ENCODE measurements at places on chromosomes 3 and 15.

DNA sequence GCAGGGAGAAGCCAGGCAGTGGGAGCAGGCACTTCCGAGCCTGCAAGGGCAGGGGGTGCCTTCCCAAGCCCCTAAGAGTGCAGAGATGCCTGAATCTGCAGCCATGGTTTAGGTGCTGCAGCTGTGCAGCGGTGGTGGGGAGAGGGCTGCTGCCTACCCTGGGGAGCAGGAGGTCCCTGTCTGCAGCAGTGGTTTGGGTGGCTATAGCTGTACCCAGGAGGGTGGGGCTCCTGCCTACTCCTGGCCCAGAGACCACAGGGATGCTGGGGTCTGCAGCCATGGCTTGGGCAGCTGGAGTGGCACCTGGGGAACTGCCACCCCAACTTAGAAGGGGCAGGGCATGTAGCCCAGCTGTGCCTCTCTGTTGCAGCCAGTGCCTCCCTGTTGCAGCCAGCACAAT, 488.1 kb upstream of the THBS1 start:
- DNase-seq = no peak

- no peak for DNase-seq
Measured at GRCh38 chr3:42043099-42043813, 47.9 kb upstream of the TRAK1 start.

DNA sequence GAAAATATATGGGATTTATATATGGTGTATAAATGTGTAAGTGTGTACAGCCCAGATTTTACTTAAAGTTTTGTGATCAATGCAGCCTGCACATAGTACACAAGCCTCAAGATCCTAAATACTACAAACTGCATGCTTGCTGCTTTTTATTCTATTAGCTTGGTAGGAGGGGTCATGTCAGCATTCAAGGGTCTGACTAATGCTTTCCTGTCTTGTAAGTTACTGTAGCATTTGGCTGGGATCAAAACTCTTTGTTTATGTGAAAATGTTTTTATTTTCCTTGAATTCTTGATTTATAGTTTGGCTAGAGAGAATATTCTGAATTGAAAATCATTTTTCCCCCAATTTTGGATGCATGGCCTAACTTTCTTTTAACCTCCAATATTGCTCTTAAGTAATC, 370.9 kb downstream of the NSUN3 start:
- DNase-seq = no peak

DNA sequence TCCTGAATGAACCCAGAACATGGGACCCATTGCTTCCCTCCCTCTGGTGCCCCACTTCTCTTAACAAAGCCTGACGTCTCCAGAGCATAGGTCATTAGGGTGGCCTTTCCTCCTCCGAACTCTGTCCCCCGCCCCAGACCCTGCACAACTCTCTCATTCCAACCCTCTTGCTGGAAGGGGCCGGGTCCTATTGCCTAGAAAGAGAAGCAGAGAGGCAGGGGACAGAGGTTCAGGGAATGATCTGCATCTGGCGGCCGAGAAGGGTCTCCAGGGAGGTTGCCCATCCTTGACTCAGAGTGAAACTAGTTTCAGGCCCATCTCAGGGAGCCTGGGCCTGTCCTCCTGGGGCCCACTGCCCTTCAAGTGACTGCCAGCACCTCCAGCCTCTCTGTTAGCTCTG, 79.0 kb downstream of the LINGO1 start:
- DNase-seq = no peak

DNA sequence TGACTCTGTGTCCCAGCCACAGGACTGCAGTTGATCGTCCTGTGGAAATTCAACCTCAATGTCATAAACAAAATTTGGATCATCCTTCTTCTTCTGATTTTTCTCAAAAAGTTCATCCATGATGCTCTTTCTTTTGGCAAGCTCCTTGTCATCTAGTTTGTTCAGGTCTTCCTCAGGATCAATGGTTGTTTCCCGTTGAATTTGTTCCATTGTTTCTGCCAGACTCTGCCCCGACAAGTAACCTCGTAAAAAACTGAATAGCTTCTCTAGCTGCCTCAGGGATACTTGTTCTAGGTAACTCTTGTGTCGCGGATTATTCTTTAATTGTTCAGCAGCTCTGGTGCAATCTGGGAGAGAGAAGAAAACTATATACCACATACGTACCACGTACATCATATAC, 4.5 kb downstream of the CEP19 start:
- no peak for DNase-seq
